ENCODE measurements at places on chromosomes 2 and 18.

DNA sequence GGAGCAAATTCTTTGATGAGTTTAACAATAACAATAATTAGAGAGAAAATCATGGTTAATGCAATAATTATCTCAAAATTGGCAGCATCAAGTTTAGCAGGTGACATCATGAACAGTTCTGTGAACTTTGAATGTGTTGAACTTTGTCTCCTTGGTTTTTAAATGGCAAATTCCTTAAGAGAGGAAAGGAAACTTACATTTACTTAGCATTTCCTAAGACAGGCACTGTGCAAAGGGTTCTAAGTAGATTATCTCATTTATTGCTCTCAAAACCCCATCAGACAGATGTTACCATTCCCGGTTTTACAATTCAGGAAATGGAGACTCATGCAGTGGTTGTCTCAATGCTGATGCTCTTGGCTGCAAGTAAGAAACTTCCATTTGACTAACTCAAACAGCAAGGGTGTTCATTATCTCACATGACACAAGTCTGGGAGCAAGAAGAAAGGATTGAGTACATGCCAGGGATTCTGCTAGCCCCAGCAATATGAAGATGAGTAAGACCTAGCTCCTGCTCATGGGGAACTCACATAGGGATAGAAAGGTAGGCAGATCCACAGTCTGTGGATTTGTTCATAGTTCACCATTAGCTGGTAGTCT, 81.3 kb upstream of the ITGA6 start:
- no peak for DNase-seq

- DNase-seq: no peak
Observed at GRCh38 chr2:70160545-70160944, 30.3 kb downstream of the C2orf42 start.

GRCh38 chr2:205758051-205758450, 75.8 kb downstream of the NRP2 start:
- DNase-seq: no peak

DNA sequence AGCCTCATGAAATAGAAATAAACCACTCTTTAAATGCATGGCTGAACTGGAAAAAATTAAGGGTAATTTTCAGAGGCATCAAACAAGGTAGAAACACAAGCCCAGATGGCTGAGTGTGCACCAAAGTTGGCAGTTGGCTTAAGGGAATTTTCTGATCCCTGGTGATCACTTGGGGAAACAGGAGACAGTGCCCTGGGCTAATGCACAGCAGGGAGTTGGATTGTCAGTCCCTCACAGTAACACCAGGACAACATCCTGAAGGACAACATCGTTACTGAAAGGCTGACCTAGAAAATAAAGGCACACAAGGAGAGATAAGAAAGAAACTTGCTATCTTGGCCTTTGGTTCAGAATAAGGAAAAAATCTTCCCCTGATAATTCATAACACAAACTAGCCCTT, 417.0 kb downstream of the SLC4A3 start:
- DNase-seq: peak; percentile 23

- DNase-seq: no peak
Observed at GRCh38 chr18:79402209-79402576, 6.5 kb downstream of the NFATC1 start.

DNA sequence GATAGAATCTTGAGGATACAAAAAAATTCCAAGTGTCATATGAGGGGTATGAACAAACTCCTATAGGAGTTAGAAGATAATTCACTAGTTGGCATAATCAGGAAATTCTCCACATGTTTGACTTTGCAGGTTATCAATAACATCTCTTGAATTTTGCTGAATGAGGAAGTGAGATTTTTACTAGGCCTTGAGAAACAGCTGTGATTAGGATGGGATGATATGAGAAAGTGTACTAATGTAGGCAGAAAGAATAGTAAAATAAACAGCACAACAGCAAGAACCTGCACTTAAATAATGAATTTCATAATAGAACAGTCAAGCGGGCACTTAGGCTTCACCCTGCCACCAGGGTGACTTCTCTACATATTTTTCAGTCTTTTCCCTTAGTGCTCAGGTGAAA, 570.8 kb upstream of the CRIM1 start:
- no peak for DNase-seq

- no peak for DNase-seq
Observed at GRCh38 chr2:54228945-54229344, 27.1 kb downstream of the TSPYL6 start.

GRCh38 chr2:121242976-121243375, 42.0 kb downstream of the TFCP2L1 start:
- no peak for DNase-seq

DNA sequence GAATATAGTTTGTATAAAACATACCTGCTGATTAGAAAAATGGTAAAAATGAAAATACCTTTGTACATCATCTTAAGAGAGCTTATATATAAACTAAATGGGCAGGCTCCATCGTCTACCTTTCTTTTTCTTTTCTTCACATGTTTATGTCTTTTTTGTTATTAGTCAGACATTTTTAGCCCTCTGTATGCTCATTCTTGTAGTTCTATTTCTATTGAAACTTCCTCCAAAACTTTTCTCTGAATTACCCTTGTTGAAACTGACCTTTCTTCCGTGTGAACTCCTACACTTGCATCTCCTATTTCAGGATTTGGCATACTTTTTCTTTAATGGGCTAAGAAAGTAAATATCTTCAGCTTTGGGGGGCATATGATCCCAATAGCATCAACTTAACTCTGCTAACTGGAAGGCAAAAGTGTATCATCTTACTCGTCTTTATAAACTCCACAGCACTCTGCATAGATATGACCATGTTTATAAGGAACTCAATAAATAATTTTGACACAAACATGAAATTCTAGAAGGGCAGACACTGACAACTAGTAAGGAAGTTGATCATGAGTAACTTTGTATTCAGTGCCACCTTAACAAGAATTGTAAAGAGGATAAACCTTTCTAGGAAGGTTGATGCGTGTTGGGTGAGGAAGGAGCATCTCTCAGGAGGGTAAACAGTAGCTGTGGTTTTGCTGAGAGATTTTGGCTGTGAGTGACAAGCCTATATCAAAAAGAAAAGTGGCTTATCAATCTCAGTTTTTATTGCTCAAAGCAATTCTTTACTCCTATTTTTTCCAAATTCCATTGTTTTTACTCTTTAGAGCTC, 127.6 kb downstream of the PIK3C3 start:
- no peak for DNase-seq

All from NT2/D1 (cell line).